CD4-positive, alpha-beta T cell treated with Interleukin-4 for 1 hour (primary cell): ENCODE measurements at places on chromosomes 4 and X.

DNA sequence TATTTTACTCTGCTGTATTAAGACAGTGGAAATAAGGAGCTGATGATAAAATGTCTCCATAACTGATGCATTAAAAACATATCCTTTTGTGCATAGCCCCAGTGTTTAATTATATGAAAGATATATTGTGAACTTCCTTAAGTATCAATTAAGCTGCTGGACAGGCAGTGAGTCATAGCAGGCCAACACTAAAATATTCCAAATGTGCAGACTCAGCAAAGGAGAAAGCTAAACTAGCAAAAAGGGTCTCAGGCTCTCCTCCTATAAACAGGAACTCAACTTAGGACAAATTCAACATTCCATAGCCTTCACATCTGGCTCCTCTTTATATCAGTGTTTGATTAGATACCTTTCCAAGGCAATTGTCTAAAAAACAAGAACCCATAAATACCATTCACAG, 15.6 kb downstream of the TNMD start:
- DNase-seq = no peak

DNA sequence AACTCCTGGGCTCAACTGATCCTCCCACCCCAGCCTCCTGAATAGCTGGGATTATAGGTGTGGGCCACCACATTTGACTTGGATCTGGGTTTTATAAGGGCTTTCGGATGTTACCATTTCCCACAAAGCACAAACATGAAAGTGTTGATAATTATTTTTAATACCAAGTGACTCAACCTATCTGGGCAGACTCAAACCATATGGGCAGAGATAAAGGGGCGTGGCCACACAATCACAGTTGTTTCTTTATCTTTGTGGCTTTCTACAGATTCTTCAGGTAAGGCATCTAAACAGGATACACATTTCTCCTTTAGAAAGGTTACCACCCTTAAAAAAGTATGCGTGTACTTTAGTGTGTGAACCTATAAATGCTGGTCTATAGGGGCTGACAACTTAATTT, 122.5 kb downstream of the ZNF827 start:
- no peak for DNase-seq

- DNase-seq = no peak
Measured at GRCh38 chrX:334971-335757, 16.6 kb upstream of the GTPBP6 start.

DNA sequence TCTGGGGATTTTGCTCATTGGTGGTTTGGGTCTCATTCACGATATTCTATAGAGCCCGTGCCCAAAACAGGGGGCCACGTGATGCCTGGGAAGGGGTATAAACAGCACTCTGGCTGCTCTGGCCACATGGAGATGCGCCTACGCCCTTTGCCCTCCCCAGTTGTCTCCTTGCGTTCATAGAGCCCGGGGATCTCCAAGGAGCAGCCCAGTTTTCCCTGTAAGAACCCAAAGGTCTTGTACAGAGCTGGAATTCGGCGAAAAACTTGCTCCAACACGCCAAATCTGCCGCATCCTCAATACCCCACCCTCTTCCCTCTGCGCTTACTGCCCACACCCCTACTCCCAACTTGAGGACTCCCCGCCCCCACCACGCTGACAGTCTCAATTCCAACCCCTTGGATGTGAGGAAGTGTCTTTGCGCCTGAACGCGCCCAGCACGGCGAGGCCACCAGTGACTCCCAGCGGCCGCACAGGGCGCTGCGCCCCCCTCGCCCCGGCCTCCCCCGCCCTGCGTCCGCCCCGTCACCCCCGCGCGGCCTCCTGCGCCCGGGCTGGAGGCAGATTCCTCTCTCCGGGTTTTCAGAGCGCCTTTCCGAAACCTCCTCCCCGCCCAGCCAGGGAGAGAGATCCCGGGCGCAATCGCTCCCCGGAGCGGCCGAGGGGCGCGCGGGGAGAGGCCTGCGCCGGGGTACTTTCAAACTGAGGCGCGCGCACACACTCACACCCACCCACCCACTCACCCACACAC, at the start of gene NHS:
Gene NHS, plus strand, starts transcription at position 582 of the 748 bp plus-strand sequence. CDS start 558 bp downstream, outside the sequence.
- no peak for DNase-seq

DNA sequence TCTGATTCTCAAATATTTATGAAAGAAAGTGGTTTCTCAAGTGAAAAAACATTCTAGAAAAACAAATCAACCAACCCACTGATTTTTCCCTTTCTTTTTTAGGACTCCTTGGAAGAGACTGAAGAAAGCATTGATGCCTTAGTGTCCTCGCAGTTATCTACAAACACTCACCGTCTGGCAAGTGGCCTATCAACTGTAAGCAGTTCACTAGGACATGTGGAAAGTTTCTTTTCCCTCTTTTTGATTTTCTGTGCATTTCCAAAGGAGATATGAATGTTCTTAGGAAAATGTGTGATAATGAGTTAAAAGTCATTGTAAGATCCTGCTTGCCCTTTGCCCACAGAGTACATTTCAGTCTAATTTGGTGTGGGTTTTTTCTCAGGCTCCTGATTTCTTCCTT, 95.9 kb downstream of the SYTL5 start:
- no peak for DNase-seq

DNA sequence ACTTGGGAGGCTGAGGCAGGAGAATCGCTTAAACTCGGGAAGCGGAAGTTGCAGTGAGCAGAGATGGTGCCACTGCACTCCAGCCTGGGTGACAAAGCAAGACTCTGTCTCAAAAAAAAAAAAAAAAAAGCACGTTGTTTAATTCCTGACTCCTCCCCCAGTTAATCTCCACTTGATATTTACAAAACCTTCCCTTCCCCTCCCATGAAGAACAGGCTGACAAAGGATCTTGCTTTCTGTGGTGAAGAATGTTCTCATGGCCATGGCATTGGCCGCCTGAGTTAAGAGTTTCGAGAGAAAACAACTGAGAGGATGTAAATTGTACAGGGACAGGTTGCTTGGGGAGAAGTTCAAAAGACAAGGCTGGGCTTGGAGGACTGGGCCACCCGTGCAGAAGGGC, 168.2 kb upstream of the BCOR start:
- DNase-seq = no peak

GRCh38 chr4:1899149-1900086, 28.2 kb downstream of the NSD2 start:
- peak; percentile 82 for DNase-seq
